Stimulated activated CD4-positive, alpha-beta T cell treated with anti-CD3 and anti-CD28 coated beads, Interleukin-1b, Interleukin-23, amount 100 ng/mL, for 1 hour (primary cell): ENCODE measurements at places on chromosomes 6 and 20.

GRCh38 chr6:118594877-118595276 lies 46.8 kb downstream of the PLN start:
- no peak for DNase-seq

DNA sequence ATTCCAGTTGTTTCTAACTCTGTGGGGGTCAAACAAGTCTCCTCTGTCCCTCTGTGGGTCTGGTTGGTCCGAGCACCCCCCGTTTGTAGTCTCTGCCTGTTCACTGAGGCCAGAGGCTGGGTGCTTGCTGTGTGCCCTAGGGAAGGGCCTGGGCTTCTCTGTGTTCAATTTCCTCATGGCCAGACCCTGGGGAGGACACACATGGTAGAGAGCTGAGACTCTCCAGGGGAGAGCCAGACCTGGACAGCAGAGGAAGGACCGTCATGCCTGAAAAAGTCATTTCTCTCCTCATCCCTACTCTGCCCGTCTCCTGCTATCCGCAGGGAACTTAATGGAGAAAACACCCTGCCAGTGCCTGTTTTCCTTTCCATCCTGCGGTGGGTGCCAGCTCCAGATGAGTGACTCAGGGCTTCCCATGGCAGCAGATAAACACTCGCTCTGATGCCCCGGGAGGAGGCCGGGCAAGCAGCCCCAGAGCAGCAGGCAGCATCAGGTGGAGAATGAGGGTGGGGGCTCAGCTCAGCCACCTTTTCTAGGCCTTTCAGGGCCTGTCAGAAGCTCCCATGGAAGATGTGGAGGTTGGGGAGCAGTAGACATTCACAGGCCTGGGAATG lies 51.9 kb downstream of the SNAI1 start:
- no peak for DNase-seq

DNA sequence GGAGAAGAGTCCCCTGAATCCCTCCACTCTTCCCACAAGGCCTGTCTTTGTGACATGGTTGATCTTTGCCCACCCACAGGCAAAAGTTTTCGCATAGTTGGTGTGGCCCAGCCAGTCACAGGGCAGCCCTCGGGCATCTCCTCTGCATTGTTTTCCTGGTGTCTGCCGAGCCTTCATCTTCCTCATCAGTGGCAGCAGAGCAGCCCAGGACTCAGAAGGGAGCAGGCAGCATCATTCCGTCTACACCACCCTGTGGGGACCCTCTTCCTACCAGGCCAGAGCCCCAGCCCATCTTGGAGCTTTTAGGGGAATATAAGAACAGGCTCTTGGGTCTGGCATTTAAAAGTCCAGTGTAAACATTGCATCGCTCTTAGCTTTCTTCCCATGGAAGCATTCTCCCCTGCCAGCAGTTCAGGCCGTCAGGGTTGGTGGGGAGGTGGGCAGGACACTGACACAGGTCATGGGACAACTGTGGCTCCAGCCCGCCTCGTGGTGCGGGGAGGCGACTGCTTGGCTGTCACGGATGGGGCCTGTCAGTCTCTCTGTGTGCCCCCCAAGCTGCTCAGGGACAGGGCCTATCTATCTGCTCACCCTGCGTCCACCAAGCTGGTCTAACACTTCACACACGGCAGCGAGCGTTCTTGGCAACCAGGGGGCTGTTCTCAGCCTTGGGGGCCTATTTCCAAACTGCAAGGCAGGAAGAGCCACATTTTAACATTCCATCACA lies 38.3 kb downstream of the PDRG1 start:
- no peak for DNase-seq

GRCh38 chr20:53652859-53653517 lies 59.3 kb upstream of the ZNF217 start:
- no peak for DNase-seq

DNA sequence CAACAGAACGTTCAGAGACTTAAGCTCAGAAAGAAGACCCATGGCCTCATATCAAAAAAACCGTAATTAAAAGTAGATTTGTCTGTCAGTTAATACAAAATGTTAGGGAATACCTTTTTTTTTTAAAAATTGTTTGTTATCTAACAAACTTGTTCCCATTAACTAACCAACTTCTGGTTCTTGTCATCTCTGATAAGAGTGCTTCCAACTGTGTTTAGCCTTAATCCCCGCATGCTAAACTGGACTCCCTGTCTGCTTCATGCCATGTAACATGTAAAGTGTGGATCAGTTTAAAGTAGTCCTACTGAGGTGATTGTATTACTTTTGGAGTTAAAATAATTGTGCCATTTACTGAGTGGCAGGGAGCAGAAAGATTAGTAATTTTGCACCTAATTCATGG lies 6.3 kb downstream of the JARID2 start:
- no peak for DNase-seq

DNA sequence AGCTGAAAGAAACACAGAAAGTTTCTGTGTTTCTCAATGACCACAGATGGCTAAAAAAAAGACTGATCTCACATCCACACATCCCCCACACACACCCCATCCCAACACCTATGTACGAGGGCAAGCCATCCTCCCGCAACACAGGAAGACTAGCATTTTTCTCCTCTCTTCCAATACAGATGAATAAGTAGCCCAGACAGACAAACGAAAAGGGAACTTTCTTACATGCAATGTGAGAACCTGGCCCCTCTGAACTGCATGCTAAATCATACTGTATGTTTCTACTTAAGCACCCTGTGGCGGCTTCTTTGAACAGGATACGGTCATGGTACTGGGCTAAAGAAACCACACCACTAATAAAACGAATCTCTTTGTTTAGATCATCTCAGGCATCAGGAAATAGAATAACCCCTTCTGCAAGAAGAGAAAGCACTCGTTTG lies 116.2 kb downstream of the GMDS start:
- DNase-seq = no peak

GRCh38 chr20:39164642-39165041 lies 202.5 kb downstream of the DHX35 start:
- no peak for DNase-seq

DNA sequence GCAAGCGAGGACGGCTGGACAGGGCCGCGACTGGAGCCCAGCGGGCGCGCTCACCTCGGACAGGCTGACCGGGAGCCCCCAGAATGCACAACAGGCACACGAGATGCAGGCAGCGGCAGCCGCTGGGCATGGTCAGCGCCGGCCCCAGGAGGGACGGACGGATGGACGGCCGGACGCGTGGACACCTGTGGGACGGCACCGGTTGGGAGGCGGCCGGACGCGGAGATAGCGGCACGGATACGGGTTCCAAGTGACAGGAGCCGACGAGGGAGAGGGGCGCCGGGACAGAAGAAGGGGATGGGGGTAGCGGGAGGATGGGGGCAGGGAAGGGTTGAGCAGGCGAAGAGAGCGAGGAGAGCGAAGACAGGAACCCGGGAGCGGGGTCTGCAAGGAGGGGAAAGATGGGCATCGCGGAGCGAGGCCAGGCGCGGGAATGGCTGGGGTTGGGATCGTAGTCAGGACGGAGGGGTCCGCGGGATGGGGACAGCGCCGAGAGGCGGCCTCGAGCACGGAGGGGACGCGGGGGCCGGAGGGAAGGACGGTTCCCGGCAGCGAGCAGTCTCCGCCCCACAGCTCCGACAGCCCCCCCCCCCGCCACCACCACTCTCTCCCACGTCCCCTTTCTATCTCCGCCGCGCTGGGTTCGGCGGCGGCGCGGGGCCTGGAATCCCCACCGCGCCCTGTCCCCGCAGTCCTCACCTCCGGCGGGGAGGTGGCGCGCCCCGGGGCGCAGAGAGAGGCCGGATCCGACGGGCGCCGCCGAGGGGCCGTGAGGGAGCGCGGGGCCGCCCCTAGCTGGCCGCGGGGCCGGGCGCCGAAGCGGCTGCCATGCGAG lies 435 bp downstream of the DLK2 start:
- DNase-seq = no peak

- no peak for DNase-seq
Measured at GRCh38 chr6:126718600-126719327, 378.8 kb downstream of the CENPW start.
